ENCODE measurements at places on chromosomes 16 and 17.

- DNase-seq: no peak
Observed at GRCh38 chr17:5897275-5897911, 172.8 kb upstream of the WSCD1 start.

- DNase-seq: no peak
Observed at GRCh38 chr16:4213737-4214136, 28.1 kb downstream of the SRL start.

DNA sequence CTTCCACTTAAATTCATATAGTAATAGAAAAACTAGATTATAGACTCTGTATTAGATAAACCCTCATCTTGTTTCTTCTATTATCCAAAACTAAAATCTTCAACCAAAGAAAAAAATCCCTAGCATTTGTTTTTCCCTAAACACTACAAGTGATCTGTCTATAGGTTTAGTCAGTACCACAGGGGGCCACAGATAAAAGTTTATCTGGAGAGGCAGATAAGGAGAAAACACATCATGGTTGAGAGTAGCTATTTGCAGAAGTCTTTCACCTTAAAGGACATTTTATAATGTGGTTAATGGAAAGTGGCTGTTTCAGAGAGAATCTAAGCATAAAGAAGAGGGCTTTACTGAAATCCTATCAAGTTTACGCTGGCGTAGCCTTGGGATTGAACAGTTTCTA lies 160.1 kb downstream of the CDK5R1 start:
- no peak for DNase-seq

GRCh38 chr17:66467766-66468165 lies 165.4 kb downstream of the PRKCA start:
- DNase-seq: no peak

DNA sequence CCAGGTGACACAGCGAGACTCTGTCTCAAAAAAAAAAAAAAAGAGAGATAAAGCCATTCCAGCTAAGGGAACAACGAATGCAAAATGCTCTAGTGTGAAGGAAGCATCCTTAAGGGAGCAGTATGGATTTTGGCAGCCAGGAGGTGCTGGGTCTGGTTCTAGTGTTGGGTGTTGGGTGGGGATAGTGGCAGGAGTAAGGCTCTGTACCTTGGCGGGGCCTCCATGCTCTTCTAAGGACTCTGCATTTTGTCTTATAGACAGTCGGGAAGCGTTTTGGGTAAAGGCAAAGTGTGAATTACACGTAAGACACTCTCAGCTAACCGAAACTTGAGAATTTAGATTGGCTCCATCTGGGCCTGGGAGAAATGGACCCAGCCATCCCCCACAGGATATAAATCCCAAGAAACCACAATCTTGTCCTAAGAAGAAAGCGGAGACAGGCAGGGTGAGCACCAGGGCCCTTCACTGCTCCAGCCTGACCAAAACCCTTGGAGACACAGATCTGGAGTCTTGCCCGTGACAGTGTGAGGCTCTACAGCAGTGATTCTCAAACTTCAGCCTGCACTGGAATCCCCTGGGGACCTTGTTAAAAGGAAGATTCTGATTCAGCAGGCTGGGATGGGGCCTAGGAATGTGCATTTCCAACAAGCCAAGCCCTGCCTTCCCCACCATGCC lies 33.1 kb upstream of the PHB1 start:
- DNase-seq: no peak

GRCh38 chr17:50539762-50540559 lies 7.0 kb upstream of the SPATA20 start:
- peak; percentile 31 for DNase-seq

DNA sequence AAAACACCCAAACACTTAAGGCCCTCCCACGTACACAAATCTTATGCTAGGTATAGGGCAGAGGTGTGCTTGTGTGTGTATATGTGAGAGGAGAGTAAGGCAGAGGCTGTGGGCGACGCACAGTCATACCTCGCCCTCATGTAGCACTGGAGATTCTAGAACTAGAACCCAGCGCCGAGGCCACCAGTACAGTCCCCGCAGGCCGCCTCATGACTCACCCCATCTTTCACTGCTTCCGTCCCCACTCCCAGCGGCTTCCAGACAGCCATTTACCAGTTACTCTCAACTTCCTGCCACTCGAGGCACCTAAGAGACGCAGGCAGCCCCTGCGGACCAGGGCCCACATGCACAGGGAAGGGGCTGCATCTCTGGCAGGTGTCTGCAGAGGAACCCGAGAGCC lies 23.2 kb upstream of the CYTH1 start:
- no peak for DNase-seq

- no peak for DNase-seq
Observed at GRCh38 chr17:43543771-43544575, 2.2 kb downstream of the ETV4 start.

DNA sequence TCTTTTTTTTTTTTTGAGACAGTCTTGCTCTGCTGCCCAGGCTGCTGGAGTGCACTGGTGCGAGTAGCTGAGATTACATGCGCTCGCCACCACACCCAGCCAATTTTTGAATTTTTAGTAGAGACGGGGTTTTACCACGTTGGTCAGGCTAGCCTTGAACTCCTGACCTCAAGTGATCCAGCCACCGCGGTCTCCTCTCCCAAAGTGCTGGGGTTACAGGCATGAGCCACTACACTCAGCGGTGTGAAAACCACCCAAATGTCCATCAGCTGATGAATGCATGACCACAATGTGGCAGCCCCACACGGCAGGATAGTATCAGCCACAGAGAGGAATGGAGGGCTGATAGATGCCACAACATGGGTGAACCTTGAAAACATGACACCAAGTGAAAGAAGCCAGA lies 2.1 kb downstream of the P2RX5 start:
- no peak for DNase-seq

GRCh38 chr17:47802341-47803022 lies 19.1 kb downstream of the OSBPL7 start:
- DNase-seq: peak; percentile 85

- DNase-seq: no peak
Observed at GRCh38 chr17:68036304-68037147, 991 bp downstream of the KPNA2 start.

DNA sequence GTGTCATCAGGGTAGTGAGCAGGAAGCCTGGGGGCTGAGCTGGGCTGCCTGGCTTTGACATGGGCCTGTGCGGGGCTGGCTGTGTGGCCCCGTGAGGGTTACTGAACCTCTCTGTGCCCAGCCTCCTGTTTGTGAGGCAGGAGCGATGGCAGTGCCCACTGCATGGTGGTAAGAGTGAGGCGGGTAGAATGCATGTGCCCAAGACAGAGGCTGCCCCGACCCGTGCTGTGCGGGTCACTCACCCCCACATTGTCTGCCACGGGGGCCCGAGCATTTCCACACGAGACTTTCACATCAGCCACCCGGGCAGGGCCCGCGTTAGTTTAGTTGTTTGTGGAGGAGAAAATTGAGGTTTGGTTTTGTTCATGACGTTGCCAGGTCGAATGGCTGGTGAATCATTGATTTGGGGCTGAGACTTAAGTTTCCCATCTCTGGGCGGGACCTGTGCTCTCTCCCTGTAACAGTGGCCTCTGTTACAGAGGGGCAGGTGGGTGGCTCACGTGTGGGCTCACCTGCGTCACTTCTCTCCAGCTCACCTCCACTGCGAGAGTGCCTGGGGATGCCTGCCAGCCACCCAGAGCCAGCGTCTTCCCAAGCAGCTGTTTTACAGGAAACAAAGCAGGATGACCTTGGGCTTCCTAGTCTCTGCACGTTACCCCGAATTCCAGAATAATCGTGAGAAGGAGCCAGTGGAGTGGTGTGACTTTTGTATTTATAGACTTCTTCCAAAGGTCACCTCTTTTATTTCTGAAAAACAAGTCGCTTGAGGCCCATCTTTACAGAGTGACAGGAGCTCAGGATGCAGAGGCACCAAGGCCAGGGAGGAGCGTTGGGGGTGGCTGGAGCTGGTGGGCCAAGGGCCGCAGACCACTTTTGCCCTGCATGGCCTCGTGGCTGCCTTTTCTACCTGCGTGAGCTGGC lies 150.6 kb downstream of the RPTOR start:
- no peak for DNase-seq

GRCh38 chr16:74160759-74161158 lies 135.9 kb upstream of the PSMD7 start:
- no peak for DNase-seq

DNA sequence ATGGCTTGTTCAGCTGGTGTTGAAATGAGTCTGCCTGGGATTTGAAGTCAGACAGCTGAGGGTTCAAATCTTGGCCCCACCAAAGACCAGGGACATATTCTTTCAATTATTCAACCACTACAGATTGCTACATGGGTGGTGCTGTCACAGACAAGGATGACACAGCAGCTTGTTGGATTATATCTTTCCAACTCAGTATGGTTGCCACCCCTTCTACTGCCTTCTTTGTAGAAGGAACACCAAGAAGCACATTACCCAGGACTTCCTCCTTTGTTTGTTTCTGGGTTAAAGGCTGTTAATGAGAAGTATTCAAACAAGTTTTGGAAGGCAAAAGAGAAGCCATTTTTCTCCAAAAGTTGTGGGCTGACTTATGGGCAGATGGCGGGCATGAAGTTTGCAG lies 78.6 kb downstream of the COPRS start:
- no peak for DNase-seq

- no peak for DNase-seq
Observed at GRCh38 chr17:72565758-72566157, 444.9 kb downstream of the SOX9 start.

DNA sequence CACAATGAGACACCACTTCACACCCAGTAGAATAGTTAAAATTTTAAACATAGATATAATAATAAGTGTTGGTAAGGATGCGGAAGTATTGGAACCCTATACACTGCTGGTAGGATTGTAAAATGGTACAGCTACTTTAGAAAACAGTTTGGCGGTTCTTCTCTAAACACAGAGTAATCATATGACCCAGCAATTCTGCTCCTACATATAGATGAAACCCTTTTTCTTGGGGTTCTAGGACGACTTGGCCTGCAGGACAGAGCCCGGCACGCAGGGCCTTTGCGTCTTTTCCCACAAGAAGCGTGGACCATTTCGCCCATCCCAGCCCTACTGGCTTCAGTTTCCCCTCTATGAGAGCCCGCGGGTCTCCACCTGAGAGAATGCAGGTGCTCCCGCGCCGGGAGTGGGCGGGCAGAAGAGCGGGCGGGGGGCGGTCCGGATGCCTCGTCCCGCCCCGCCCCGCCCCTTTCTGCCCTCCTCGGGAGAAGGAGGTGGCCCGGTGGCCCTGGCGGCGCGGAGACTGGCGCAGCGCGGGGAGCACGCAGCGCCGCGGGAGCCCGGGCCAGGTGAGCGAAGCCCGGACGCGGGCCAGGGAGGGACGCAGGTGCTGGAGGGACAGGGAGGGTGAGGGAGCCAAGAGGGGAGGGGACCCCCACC lies at the start of gene SDR42E2:
SDR42E2 (plus strand) TSS at position 508 of the 657 bp plus-strand sequence. CDS start 3,077 bp downstream, outside the sequence.
- DNase-seq: peak; percentile 45

GRCh38 chr17:39018267-39019134 lies 51.3 kb upstream of the FBXO47 start:
- DNase-seq: no peak

GRCh38 chr16:4500272-4500671 lies 24.1 kb downstream of the HMOX2 start:
- DNase-seq: no peak

GRCh38 chr16:21997697-21998480 lies 3.0 kb downstream of the PDZD9 start:
- DNase-seq: no peak

DNA sequence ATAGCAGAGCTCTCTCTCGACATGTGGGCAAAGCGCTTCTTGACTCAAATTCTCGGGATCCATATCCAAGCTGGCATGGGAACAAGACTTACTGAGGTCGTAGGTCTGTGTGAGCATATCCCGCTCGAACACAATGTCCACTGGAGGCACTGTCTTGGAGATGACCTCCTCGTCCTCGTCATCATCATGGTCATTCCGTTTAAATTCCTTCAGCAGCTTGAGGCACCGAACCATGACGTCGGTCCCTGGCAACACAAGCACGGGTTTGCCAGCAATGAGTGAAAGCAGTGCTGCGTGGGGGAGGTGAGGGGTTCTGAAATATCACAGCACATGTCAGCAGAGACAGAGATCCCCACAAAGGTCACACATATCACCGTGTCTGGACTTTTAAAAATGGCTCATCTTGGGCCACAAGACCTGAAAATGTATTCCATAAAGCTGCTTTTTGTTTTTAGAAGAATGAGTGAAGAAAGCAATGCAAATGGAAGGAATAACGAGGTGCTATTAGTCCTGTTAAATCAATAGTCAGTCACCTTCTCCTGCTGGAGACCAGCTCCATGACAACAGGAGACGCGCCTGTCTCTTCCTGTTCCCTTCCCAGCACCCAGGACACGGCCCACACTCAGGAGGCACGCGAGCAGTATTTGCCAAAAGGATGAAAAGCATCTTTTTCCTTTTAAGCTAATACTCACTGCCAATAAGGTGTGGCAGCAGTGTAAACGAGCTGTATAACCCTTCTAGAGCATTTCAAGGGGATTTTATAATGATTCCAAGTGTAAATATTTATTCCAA lies 37.9 kb downstream of the GTF3C1 start:
- DNase-seq: no peak

GRCh38 chr16:57576429-57576870 lies 34.0 kb downstream of the ADGRG5 start:
- DNase-seq: peak; percentile 13

DNA sequence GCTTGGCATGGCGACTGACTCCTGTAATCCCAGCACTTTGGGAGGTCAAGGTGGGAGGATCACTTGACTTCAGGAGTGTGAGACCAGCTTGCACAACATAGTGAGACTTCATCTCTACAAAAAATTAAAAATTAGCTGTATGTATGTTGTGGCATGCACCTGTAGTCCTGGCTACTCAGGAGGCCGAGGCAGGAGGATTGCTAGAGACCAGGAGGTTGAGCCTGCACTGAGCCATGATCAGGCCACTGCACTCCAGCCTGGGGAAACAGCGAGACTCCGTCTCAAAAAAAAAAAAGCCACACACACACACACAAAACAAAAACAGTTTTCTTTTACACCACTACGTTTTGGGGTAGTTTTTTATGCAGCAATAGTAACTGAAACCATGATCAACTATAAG lies 89.0 kb upstream of the DHX40 start:
- no peak for DNase-seq

- no peak for DNase-seq
Observed at GRCh38 chr16:77323695-77324094, 111.1 kb downstream of the ADAMTS18 start.

- no peak for DNase-seq
Observed at GRCh38 chr17:27990979-27991378, 51.5 kb upstream of the NLK start.

DNA sequence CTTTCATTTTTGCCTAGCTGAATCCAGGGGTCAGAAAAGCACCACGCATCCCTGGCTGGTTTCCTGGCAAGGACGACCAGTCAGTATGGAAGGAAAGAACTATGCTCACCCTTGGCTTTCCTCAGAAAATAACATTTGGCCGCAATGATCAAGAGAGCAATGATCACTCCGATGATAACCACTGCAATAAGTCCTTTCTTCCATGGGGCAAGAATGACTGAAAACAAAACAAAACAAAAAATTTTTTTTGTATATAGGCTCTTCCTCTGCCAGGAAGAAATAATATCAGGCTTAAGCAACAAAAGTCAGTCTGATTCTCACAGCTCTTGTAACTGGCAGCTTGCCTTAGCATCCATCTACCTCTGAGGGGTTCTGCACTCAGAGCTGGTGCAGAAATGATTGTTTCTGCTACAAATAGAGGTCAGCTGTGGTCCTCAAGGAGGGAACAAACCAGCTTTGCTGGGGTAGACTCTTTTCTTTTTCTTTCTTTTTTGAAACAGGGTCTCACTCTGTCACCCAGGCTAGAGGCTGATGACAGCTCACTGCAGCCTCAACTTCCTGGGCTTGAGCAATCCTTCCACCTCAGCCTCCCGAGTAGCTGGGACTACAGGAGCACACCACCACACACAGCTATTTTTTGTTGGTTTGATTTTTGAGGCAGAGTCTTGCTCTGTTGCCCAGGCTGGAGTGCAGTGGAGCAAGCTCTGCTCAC lies 35.7 kb downstream of the PECAM1 start:
- no peak for DNase-seq

All from NCI-H510A (cell line).